ENCODE measurements at places on chromosomes 1 and 21. TPM values are rescaled to one million over a fixed set of nuclear protein-coding genes. Genes with fewer than 3 reads are reported as not detected.

- no peaks in the 10 kb centered on the region for H3K27me3 ChIP-seq
- no peaks in the 10 kb centered on the region for H3K4me1 ChIP-seq
Measured at GRCh38 chr1:246329900-246330299, 177.2 kb downstream of the SMYD3 start.

GRCh38 chr21:36470294-36470693 lies 9.6 kb downstream of the CLDN14 start:
- DNase-seq: no peak
- peaks cover 12% of the 10 kb centered on the region for H3K36me3 ChIP-seq
- H3K27ac ChIP-seq: no peak overlapping the region
- no peaks in the 10 kb centered on the region for H3K27me3 ChIP-seq

GPA33 gene
- not detected for total RNA-seq

DNA sequence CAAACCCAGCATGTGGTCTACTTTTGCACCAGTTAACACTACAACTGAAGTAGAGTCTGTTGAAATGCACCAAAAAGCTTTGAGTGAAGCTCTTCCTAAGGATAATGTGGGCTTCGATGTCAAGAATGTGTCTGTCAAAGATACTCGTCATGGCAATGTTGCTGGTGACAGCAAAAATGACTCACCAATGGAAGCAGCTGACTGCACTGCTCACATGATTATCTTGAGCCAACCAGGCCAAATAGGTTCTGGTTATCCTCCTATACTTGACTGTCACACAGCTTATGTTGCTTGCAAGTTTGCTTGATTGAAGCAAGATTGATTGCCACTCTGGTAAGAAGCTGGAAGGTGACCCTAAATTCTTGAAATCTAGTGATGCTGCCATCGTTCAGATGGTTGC lies 85.2 kb downstream of the DENND1B start:
- no peaks in the 10 kb centered on the region for H3K27me3 ChIP-seq
- DNase-seq: no peak

ZNF695 gene
- 19.6 TPM for total RNA-seq

DNA sequence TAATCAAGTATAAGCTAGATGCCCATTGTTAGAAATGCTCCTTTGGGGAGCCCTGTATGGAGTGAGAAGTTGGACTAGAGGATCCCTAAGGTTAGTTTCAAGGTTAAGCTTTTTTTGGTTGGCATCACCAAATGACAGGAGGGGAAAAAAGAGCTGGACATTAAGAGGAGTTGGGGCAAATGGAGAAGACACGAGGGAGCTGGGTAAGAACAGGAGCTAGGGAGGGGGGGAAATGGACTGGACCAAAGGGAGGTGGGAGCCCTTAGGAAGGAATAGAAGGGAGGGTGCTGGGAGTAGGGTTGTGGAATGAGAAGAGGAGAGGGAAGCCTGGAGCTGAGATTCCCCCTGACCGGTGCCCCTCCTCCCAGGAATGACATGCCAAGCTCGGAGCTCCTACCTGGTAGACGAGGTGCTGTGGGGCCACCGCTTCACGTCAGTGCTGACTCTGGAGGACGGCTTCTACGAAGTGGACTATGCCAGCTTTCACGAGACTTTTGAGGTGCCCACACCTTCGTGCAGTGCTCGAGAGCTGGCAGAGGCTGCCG lies 5.9 kb downstream of the KCNJ9 start:
- H3K27me3 ChIP-seq: peaks cover 12% of the 10 kb centered on the region
- no peak overlapping the region for H3K4me3 ChIP-seq
- H3K4me1 ChIP-seq: no peaks in the 10 kb centered on the region
- no peak overlapping the region for H3K27ac ChIP-seq

VCAM1 gene
- 1.4 TPM for total RNA-seq

- H3K4me1 ChIP-seq: no peaks in the 10 kb centered on the region
- no peak overlapping the region for H3K4me3 ChIP-seq
- H3K36me3 ChIP-seq: no peaks in the 10 kb centered on the region
- peaks cover 84% of the 10 kb centered on the region for H3K27me3 ChIP-seq
- no peak overlapping the region for H3K27ac ChIP-seq
Measured at GRCh38 chr1:232655028-232655745, 25.3 kb upstream of the SIPA1L2 start.

- H3K27me3 ChIP-seq: no peaks in the 10 kb centered on the region
- DNase-seq: no peak
- peaks cover 30% of the 10 kb centered on the region for H3K36me3 ChIP-seq
- peaks cover 51% of the 10 kb centered on the region for H3K4me1 ChIP-seq
Measured at GRCh38 chr1:233675893-233676292, 62.0 kb downstream of the KCNK1 start.

TRIM45 gene
- total RNA-seq: 4.3 TPM

- no peak overlapping the region for H3K27ac ChIP-seq
- no peaks in the 10 kb centered on the region for H3K27me3 ChIP-seq
- H3K36me3 ChIP-seq: no peaks in the 10 kb centered on the region
- DNase-seq: no peak
- no peak overlapping the region for H3K4me3 ChIP-seq
- no peaks in the 10 kb centered on the region for H3K4me1 ChIP-seq
Measured at GRCh38 chr1:119380304-119380703, 11.7 kb downstream of the HAO2 start.

SUCO gene
- total RNA-seq: 84.6 TPM

- H3K4me3 ChIP-seq: no peak overlapping the region
- no peaks in the 10 kb centered on the region for H3K27me3 ChIP-seq
- H3K27ac ChIP-seq: no peak overlapping the region
- H3K36me3 ChIP-seq: no peaks in the 10 kb centered on the region
- no peak for DNase-seq
Measured at GRCh38 chr1:35592991-35593769, 20.1 kb downstream of the TFAP2E start.

- no peak overlapping the region for H3K27ac ChIP-seq
- DNase-seq: no peak
- no peaks in the 10 kb centered on the region for H3K4me1 ChIP-seq
- no peaks in the 10 kb centered on the region for H3K36me3 ChIP-seq
- no peaks in the 10 kb centered on the region for H3K27me3 ChIP-seq
Measured at GRCh38 chr21:15197696-15198095, 132.9 kb upstream of the NRIP1 start.

GRCh38 chr1:58434181-58434580 lies 112.3 kb downstream of the OMA1 start:
- H3K4me3 ChIP-seq: no peak overlapping the region
- no peak overlapping the region for H3K27ac ChIP-seq
- H3K27me3 ChIP-seq: no peaks in the 10 kb centered on the region
- H3K4me1 ChIP-seq: no peaks in the 10 kb centered on the region
- H3K36me3 ChIP-seq: no peaks in the 10 kb centered on the region

DNA sequence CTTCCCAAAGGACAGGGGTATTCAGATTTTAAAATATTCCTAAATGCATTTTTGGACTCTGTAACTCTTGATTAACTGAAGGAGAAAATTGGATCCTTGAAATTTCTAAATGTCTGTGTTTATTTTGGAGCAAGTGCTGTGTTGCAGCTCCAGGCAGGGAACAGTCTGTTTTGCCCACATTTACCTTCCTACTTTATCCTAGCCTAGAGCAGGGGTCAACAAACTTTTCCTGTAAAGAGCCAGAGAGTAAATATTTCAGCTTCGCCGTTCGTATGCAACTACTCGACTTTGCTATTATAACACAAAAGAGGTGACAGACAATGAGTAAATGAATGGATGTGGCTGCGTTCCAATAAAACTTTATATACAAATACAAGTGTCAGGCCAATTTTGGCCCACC lies 402.2 kb downstream of the GPATCH2 start:
- no peak for DNase-seq
- H3K36me3 ChIP-seq: no peaks in the 10 kb centered on the region
- H3K4me3 ChIP-seq: no peak overlapping the region
- H3K27ac ChIP-seq: no peak overlapping the region
- H3K27me3 ChIP-seq: no peaks in the 10 kb centered on the region

LCE2C gene
- total RNA-seq: not detected

- H3K4me3 ChIP-seq: no peak overlapping the region
- no peaks in the 10 kb centered on the region for H3K4me1 ChIP-seq
- DNase-seq: no peak
- no peak overlapping the region for H3K27ac ChIP-seq
Measured at GRCh38 chr21:45539796-45540600, 2.2 kb downstream of the SLC19A1 start.

- no peak for DNase-seq
- no peak overlapping the region for H3K27ac ChIP-seq
- H3K4me3 ChIP-seq: no peak overlapping the region
- no peaks in the 10 kb centered on the region for H3K4me1 ChIP-seq
- H3K27me3 ChIP-seq: no peaks in the 10 kb centered on the region
- H3K36me3 ChIP-seq: no peaks in the 10 kb centered on the region
Measured at GRCh38 chr1:24526940-24527542, 24.4 kb downstream of the RCAN3 start.

NCMAP gene
- 63.9 TPM for total RNA-seq

GRCh38 chr1:214958486-214958885 lies 124.1 kb upstream of the KCNK2 start:
- H3K4me3 ChIP-seq: no peak overlapping the region
- no peak overlapping the region for H3K27ac ChIP-seq
- no peaks in the 10 kb centered on the region for H3K27me3 ChIP-seq
- no peaks in the 10 kb centered on the region for H3K36me3 ChIP-seq
- no peak for DNase-seq

- H3K36me3 ChIP-seq: peaks cover 27% of the 10 kb centered on the region
- peaks cover 57% of the 10 kb centered on the region for H3K27me3 ChIP-seq
- no peak overlapping the region for H3K27ac ChIP-seq
- peak; percentile 34 for DNase-seq
- H3K4me3 ChIP-seq: peak overlapping the region; percentile 86
Measured at GRCh38 chr1:111739925-111740765, 950 bp upstream of the INKA2 start.

FAM78B gene
- 4.9 TPM for total RNA-seq

GSTM2 gene
- 2.5 TPM for total RNA-seq

GRCh38 chr1:38015978-38016725 lies 3.6 kb downstream of the UTP11 start:
- no peak overlapping the region for H3K4me3 ChIP-seq
- no peak overlapping the region for H3K27ac ChIP-seq
- H3K4me1 ChIP-seq: peaks cover 15% of the 10 kb centered on the region
- H3K36me3 ChIP-seq: peaks cover 46% of the 10 kb centered on the region

DNA sequence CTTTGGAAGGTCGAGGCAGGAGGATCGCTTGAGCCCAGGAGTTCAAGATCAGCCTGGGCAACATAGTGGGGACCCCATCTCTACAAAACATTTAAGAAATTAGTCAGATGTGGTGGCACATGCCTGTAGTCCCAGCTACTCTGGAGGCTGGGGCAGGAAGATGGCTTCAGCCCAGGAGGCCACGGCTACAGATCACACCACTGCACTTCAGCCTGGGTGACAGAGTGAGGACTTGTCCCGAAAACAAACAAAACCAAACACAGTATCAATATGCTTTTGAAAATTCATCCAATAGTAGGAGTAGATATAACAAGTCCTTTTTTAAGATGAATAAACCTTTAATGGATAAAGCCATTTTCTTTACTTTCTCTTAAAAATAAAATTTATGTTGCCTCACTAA lies 8.5 kb downstream of the APP start:
- H3K27me3 ChIP-seq: no peaks in the 10 kb centered on the region
- peaks cover 58% of the 10 kb centered on the region for H3K4me1 ChIP-seq
- no peak overlapping the region for H3K27ac ChIP-seq
- DNase-seq: no peak
- H3K4me3 ChIP-seq: no peak overlapping the region
- H3K36me3 ChIP-seq: peaks cover 25% of the 10 kb centered on the region

- no peak overlapping the region for H3K27ac ChIP-seq
- peaks cover 25% of the 10 kb centered on the region for H3K36me3 ChIP-seq
- DNase-seq: no peak
- H3K4me3 ChIP-seq: no peak overlapping the region
Measured at GRCh38 chr1:156709757-156710489, 4.5 kb upstream of the CRABP2 start.

TENT5C gene
- 0.28 TPM for total RNA-seq

DNA sequence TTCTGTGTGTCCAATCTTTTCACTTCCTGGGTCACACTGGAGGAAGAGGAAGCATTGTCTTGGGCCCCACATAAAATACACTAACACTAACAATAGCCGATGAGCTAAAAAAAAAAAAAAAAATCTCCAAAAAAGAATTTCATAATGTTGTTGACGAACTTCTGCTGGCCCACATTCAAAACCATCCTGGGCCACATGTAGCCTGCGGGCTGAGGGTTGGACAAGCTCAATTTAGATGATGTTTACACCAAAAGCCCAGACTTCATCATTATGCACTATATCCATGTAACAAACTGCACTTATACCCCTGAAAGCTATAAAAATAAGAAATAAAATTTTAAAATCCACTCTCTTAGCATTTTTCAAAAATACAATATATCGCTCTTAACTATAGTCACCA lies 187.8 kb upstream of the PTBP2 start:
- no peak for DNase-seq
- no peaks in the 10 kb centered on the region for H3K4me1 ChIP-seq
- no peaks in the 10 kb centered on the region for H3K27me3 ChIP-seq

DNA sequence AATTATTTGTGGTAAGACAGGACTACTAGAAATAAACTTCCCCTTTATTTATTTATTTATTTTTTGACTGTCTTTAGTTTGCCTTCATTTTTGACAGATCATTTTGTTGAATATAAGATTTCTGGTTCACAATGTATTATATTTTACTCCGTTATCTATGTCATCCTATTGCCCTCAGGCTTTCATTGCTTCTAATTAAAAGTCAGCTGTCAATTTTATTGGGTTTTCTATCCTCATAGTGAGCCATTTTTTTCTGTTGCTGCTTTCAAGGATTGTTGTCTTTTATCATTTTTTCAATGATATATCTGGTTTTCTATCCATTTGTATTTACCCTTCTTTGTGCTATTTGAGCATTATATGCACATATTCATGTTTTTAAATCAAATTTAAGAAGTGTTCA lies 866.2 kb downstream of the LRRIQ3 start:
- H3K27me3 ChIP-seq: no peaks in the 10 kb centered on the region
- no peak for DNase-seq
- H3K4me1 ChIP-seq: no peaks in the 10 kb centered on the region

GRCh38 chr1:53601867-53602775 lies 136.8 kb downstream of the GLIS1 start:
- H3K4me1 ChIP-seq: no peaks in the 10 kb centered on the region
- H3K4me3 ChIP-seq: no peak overlapping the region
- H3K27ac ChIP-seq: no peak overlapping the region
- H3K27me3 ChIP-seq: peaks cover 51% of the 10 kb centered on the region
- no peaks in the 10 kb centered on the region for H3K36me3 ChIP-seq

- no peaks in the 10 kb centered on the region for H3K4me1 ChIP-seq
- no peak overlapping the region for H3K27ac ChIP-seq
- H3K36me3 ChIP-seq: no peaks in the 10 kb centered on the region
- DNase-seq: no peak
- peaks cover 37% of the 10 kb centered on the region for H3K27me3 ChIP-seq
Measured at GRCh38 chr21:45601551-45601950, 42.0 kb upstream of the PCBP3 start.

All from Calu3 (cell line).